ENCODE measurements at places on chromosomes 5 and 9.

DNA sequence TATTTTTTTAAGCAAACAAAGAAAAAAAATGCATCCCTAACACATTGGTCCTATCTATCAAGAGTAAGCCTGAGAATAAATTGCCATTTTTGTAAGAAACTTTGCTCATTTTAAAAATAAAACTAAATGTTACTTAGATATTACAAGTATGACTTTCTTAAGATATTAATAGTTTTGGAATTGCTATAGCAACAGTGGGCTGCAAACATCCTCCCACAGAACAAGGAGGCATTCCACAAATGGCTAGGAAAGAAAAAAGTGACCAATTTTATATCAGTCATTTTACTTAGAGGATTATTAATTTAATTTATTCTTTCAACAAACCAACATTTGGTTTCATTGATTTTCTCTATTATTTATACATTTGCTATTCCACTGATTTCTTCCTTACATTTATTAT is 63.7 kb downstream of the LURAP1L start:
- DNase-seq = no peak

- no peak for DNase-seq
These were observed 23.9 kb downstream of the ZNF474 start for GRCh38 chr5:122153230-122153629.

GRCh38 chr9:127786773-127787104 is 905 bp downstream of the CDK9 start:
- no peak for DNase-seq

DNA sequence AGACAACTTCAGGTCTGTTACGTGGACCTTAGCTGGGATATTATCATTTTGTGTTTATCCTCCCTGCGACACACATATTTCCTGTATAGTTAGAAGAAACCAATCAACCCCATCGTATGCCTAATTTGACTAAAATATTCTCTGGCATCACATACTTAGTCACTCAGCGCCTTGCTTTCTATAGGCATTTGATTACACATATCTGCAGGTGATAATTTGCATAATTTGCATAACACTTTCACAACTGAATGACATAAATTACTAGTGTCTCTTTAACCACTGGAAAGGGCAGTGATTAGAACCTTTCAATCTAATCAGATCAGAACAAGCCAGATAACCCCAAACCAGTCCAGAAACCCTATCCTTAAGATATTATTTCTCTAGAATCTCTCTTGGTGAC is 390.2 kb downstream of the TLR4 start:
- no peak for DNase-seq

- DNase-seq = no peak
These were observed 25.3 kb upstream of the TYRP1 start for GRCh38 chr9:12667892-12668291.

- no peak for DNase-seq
These were observed 18.2 kb downstream of the NR2F1 start for GRCh38 chr5:93601071-93601801.
